ENCODE measurements at places on chromosomes 4 and X.
A peak's percentile ranks its signal among the peaks of the same experiment; 100 is the strongest.

DNA sequence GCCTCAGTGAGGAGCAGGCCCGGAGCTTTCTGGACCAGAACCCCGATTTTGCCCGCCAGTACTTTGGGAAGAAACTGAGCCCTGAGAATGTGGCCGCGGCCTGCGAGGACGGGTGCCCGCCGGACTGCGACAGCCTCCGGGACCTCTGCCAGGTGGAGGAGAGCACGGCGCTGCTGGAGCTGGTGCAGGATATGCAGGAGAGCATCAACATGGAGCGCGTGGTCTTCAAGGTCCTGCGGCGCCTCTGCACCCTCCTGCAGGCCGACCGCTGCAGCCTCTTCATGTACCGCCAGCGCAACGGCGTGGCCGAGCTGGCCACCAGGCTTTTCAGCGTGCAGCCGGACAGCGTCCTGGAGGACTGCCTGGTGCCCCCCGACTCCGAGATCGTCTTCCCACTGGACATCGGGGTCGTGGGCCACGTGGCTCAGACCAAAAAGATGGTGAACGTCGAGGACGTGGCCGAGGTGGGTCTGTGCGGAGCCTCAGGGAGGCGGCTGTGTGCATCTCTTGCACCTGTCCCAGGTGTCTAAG, 323 bp downstream of the PDE6B start:
- DNase-seq = no peak

GRCh38 chr4:85153221-85153620, 186.7 kb upstream of the WDFY3 start:
- no peak for DNase-seq

DNA sequence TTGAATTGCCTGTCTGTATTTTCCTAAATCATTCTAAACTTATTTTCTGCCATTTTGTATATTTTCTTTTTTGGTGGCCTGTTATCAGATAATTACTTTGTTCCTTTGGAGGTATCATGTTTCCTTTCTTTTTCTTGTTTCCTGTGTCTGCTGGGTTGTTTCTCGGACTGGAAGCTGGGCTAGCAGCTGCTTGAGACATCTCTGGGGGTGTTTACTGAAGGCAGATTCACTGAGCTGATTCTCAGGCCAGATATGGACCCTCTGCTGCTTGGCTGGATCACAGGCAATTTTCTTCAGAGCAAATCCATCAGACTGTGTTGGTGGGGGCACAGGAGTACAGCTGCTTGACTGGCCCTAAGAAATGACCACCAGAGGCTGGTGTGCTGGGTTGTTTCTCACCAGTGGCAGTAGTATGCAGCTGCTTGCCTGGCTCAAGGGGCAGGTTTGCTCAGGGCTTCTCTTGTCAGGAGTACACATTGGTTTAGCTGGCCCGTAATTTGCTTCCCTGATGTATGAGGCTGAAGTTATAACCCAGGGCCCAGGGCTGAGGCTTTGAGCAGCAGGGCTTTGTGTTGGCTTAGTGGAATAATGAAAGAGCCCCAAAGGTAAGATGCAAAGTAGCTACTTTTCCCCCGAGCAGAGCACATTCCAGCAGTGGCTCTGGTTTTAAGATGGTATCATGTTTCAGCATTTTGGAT, 680.6 kb downstream of the TECRL start:
- no peak for DNase-seq

GRCh38 chr4:101981756-101982155, 191.2 kb downstream of the BANK1 start:
- no peak for DNase-seq

GRCh38 chr4:94463771-94464170, 12.0 kb downstream of the PDLIM5 start:
- no peak for DNase-seq

DNA sequence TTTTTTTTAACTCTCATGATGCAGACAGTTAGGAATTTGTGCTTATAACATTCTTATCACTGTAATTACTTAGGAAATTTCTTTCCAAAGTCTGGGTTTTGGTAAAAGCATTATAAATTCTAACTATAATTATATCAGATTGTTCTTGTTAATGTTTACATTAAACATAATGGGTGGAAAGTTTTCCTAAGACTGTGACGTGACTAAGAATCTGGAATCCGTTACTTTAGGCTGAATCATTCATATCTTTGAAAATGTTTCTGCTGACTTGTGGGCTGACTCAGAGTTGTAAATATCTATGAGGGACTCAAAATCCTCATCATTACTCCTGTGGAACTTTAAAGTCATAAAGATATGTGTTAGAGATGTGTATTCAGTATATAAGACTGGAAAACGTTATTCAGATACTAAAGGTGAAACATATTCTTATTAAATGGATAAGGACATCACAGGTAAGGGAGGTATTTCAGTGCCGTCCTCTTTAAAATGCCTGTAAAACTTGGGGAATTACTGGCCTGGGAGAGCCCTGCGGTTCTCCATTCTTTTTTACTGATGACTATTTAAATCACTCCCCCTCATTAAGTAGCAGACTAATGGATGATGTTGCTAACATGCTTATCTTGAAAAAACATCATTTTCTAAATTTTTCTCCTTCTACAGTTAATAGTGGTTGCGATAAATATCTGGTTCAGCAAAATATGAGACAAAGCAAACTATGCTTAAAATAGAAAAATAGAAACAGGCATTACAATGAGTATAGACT, 159.0 kb downstream of the DCLK2 start:
- no peak for DNase-seq

- DNase-seq = no peak
These were observed 1.3 kb downstream of the TMEM47 start for GRCh38 chrX:34655501-34656455.

DNA sequence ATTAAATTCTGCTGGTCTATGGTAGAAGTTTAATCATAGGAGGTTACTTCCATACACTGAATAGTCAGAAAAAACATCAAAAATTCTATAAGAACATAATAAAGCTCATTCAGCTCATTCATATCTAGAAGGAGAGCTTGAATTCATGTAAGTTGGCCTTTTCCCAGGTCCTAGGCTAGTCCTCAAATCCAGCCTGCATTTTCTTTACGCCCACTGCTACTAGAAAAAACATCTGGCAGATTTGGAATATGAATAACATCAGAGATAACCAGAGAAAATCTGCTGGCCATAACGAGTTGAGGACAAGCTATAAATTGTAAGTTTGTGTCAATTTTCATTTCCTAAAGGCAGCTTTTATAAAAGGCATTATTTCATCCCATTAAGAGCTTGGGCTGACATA, 95.5 kb downstream of the MXRA5 start:
- no peak for DNase-seq

- no peak for DNase-seq
These were observed 330.1 kb upstream of the HAND2 start for GRCh38 chr4:173860094-173860493.

- no peak for DNase-seq
These were observed 34.5 kb upstream of the PPM1K start for GRCh38 chr4:88318751-88319350.

- no peak for DNase-seq
These were observed 169.2 kb upstream of the MAGEB18 start for GRCh38 chrX:25968920-25969319.

DNA sequence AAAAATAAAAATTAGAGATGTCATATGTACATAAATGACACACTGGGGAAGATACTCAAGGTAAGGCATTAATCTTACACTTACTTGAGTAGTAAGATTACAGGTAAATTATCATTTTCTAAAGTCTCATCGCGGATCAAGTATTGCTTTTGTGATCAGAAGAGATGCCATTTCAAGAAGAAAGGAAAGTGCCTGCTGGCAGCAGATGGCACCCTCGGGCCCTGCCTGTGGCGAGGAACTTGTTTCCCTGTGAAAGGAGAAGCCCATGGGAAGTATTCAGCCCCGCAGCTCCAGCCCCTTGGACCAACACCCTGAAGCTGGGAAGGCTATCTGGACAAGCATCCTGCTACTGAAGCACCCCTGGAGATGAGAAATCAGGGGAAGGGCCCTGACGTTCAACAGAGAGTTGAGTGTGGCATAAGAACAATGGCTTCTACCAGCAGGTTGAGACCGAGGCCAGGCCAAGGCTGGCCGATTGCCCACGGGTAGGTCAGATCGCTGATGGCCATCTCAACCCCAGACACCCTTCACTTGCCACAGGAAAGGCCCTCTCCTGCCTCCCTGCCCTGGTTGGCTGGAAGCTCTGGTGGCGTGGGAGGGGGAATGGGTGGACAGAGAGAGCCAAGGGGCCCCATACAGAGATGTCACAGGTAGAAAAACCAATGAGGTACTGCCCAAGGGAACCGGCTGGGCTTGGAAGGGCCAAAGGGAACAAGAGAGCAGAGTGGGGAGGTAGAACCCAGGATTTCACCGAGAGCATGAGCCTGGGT, 18.8 kb upstream of the MXD4 start:
- peak; percentile 15 for DNase-seq

DNA sequence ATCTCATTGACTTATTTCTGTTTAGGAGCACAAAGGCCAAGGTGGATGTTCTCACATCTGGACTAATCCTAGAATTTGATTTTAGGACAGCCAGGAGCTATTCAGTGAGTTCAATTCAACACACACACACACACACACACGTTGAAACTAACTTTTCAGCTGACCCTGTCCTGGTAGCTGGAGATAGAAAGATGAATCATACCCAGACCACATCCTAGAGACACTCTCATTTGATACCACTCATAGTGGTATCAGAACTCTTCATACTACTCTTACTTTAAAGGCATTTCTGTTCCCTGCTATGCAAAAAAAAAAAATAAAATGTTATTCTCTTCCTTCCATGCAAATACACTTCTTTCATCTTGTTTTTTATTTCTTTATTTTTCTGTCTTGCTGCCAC, 36.7 kb downstream of the KLF8 start:
- DNase-seq = no peak

- DNase-seq = no peak
These were observed 8.7 kb upstream of the ANAPC4 start for GRCh38 chr4:25368315-25368714.

GRCh38 chr4:185730387-185730786, 81.6 kb downstream of the SORBS2 start:
- DNase-seq = no peak

GRCh38 chr4:139808381-139808807, 142.8 kb downstream of the MGST2 start:
- DNase-seq = no peak

GRCh38 chr4:9592010-9592409, 147.8 kb downstream of the DEFB131A start:
- no peak for DNase-seq

- DNase-seq = no peak
These were observed 136.6 kb downstream of the CORIN start for GRCh38 chr4:47701286-47701685.

DNA sequence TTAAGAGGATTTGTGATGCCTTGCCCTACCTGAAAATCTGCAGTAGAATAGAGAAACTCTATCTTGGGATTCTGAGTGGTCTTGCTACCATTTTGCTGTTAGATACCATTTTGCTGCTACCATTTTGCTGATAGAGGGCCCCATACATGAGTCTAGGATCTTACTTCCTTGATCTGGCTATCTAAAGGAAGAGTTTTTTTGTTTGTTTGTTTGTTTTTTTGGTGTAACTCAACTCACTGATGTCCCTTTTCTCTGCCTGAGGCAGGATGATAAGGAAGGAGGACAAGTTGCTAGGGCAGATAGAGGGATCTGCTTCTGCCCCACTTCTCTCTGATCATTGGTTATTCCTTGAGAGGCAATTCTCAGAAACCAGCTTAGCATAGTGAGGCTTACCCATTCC, 31.0 kb downstream of the XK start:
- DNase-seq = no peak

DNA sequence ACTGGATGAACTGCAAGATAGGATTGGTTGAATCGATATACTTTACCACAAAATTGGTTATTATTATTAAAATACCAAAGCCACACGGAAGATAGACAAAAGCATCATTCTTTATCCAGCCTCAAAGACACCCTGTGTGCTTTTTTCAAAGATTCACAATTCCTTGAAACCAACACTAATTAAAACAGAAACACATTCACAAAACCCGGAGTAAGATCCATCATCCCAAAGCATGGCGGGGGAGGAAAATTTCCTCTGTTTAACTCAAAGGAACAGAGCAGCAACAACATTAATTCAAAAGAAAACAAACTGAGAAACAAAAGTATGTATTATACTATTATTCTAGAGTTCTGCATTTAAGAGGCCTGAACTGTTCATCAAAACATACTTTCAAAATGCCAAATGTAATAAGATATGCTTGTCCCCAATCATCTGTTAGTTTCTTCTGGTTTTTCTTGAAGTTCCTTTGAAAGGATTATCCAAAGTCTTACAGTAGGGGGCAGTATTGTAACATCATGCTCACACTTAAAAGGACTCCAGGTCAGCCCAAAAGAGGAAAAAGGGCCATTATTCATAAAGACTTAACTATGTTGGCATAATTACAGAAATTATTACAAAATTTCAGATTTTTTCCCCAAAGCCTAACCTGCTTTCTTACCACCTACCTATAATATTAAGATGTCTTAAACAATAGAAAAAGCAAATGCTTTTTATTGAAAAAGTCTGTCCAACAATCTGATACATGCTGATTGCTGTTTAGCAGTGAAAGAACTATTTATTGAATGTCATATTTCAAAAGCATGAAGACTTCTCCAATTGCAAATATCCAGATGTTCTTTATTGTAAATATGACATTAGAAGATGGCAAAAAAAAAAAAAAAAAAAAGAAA, 168.7 kb downstream of the SCFD2 start:
- DNase-seq = peak; percentile 55

DNA sequence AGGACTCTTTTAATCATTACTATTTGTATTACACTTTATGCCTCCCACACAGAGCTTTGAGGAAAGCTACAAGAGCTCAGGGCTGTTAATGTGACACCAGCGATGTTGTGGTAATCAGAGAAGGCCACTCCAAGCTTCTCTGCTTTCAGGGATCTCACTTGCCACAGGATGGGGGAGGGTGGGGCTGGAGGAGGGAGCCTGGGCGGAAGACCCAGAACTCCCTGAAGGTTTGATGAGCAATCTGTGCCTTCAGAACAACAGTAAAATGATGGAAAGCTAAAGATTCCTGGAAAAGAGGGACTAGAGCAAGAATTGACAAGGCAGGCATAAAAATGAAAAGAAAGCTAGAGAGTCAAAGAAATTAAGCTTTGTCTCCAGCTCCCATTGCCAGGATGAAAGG, 75.6 kb downstream of the MAML3 start:
- no peak for DNase-seq

- no peak for DNase-seq
These were observed 33.4 kb downstream of the ANXA3 start for GRCh38 chr4:78584863-78585547.

- DNase-seq = no peak
These were observed 67.7 kb upstream of the SPANXN2 start for GRCh38 chrX:143788265-143788664.

DNA sequence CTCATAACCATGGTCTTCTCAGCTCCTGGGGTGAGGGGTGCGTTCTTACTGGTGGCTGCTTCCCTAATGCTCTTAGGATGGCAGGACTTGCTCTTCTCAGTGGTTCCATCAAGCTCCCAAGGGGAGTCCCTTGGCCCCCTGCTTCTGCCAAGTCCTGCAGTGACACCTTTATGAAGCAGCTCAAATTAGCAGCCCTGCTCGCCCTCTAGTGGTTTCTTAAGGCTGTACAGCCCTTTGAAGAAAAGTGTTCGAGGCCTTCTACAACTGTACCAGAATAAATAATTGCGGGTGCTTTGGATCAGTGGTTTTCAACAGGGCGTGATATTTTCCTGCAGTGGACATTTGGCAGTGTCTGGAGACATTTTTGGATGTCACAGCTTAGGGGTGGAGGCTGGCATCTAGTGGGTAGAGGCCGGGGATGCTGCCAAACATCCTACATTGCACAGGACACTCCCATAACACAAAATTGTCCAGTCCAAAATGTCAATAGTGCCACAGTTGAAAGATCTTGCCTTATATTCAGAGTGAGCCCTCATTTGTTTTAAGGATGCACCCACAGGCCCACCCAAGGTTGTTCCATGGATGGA, 204.7 kb upstream of the S100G start:
- no peak for DNase-seq
